ENCODE measurements at places on chromosomes 6 and 20.

- DNase-seq, result no peak
Measured at GRCh38 chr20:37564016-37564387, 36.3 kb upstream of the BLCAP start.

GRCh38 chr6:89375427-89376267 lies 23.1 kb upstream of the UBE2J1 start:
- DNase-seq, result no peak

GRCh38 chr20:60215816-60216730 lies 257.9 kb downstream of the CDH26 start:
- DNase-seq, result no peak

DNA sequence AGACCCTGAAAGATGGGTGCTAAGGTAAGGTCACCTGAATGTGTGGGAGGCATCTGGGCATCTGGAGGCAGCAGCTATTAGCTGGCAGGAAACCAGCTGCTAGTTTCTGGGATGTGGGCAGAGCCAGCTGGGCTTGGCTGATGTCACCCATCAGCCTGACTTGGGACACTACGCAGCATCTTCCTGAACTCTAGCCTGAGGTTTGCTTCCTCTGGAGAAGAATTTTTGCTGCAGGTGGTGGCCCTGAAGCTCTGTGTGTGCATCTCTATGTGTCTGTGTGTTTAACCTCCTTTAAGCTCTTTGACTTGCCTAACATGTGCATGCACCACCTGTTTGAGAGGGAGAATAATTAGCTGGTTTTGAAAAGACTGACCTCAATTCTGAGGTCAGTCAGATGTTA lies 465.1 kb upstream of the CHD6 start:
- DNase-seq, result no peak

GRCh38 chr20:16821211-16822089 lies 73.3 kb downstream of the OTOR start:
- DNase-seq, result peak; percentile 67

- DNase-seq, result no peak
Measured at GRCh38 chr6:90080876-90081481, 186.7 kb downstream of the GJA10 start.

- DNase-seq, result no peak
Measured at GRCh38 chr6:80537118-80537972, 430.9 kb downstream of the BCKDHB start.

GRCh38 chr6:145034664-145035063 lies 700.7 kb downstream of the EPM2A start:
- no peak for DNase-seq

DNA sequence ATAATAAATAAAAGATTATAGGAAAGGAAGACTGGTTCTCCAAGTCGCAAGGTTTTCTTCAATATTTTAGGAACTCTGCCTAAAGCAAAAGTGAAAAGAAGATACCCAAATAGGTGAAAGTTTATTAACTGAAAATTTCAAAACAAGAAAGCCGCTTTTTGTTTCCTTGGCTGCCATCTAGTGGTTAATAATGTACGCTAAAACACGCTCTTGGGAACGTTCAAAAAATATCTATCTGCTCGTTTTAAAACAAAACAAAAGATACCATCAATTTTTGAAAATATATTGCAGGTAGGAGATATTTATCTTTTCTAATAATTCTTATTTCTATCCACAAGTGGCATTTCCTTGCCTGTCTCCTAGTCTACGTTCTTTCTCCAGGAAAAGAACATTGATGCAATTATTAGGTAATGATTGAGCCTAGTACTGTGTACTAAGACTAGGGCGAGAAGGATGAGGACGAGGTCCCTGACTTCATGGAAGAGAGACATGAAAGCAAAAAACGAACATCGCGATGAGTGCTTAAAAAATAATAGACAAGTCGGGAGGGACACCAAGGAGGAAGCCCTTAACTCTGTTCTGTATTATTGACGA lies 97.2 kb downstream of the SPTLC3 start:
- DNase-seq, result peak; percentile 64

DNA sequence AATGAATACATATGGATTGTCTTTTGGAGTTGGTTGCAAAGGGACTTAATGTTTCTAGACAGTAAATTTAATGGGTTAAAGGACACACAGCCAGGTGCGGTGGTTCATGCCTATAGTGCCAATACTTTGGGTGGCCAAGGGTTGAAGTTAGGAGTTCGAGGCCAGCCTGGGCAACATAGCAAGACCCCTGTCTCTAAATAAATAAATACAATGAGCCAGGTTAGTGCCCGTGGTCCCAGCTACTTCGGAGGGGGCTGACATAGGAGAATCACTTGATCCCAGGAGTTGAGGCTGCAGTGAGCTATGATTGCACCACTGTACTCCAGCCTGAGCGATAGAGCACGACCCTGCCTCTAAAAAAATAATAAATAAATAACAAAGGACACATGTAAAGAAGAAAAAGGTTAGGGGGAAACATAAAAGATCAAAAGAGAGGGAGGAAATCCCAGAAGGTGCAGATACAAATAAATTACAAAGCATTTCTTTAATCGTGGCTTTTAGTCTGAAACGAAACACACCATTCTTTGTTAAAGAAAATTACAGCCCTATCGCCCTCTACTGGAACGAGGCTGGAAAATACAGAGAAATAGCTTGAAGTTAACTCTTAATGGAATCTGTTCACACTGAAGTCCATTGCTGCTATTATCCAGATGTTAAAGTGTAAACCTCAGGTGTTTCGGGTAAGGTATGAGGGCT lies 42.6 kb upstream of the SCML4 start:
- DNase-seq, result peak; percentile 65

DNA sequence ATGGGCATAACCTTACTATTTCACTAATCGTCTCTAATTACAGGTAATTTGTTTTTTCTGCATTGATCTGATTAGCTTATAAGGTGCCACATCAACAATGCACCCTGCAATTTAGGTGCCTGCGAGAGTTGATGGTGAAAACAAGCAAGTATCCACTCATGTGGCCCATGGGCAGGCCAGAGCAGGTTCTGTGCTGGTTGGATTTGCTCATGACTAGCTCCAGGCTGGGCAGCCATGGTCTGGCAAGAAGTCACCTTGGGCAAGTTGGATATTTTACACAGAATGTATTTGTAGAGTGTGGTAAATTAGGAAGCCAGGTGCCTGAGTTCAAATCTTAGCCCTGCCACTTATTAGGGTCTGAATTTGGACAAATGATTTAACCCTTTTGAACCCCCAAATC lies 25.3 kb downstream of the RAB44 start:
- no peak for DNase-seq

DNA sequence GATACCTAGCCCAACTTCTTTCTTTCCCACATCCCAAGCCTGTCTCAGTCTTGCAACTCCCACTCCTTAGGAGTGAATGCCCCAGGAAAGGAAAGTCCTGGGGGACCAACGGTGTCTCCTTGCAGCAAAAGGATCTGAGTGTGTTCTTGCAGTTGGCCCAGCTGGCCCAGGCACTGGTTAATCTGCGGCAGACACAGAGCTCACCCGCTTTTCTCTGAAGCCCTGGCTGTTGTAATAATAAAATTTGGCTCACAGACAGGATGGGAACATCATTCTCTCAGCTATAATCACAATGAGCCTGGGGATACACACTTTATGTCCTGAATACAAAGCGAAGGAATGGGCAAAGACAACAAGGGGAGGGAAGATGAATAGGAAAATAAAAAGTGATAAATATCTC lies 287.0 kb upstream of the PRND start:
- DNase-seq, result peak; percentile 80

DNA sequence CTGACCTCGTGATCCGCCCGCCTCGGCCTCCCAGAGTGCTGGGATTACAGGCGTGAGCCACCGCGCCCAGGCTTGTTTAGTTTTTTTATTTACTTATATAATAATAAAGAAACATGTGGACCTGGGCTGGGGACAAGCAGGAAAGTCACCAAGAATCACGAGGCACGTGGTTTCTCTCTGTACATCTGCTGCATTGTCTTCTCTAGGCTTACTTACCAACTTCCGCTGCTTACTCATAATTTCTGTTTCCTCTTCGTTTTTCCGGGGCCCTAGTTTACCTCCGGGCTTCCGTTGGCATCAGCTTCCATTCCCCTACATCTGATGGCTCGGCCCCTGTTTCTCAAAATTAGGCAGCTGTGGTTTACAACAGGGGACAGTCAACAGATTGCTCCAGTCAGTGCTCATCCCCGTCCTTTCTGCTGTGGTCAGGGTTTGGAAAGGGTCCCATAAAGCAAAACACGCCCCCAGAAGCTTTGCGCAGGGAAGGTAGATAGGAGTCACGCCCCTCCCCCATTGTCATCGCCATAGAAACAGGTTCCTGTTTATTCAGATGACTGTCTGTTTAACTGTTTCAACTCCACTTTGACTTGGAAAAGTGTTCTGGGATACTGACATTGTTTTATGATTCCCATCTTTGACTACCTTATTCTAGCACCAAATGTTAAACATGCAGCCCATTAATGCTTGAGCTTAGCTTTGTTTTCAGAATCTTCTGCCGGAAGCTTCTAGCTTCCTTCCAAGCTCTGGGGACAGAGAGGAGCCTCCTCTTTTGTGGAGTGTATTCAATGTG lies 31.9 kb upstream of the TXLNB start:
- DNase-seq, result peak; percentile 69

DNA sequence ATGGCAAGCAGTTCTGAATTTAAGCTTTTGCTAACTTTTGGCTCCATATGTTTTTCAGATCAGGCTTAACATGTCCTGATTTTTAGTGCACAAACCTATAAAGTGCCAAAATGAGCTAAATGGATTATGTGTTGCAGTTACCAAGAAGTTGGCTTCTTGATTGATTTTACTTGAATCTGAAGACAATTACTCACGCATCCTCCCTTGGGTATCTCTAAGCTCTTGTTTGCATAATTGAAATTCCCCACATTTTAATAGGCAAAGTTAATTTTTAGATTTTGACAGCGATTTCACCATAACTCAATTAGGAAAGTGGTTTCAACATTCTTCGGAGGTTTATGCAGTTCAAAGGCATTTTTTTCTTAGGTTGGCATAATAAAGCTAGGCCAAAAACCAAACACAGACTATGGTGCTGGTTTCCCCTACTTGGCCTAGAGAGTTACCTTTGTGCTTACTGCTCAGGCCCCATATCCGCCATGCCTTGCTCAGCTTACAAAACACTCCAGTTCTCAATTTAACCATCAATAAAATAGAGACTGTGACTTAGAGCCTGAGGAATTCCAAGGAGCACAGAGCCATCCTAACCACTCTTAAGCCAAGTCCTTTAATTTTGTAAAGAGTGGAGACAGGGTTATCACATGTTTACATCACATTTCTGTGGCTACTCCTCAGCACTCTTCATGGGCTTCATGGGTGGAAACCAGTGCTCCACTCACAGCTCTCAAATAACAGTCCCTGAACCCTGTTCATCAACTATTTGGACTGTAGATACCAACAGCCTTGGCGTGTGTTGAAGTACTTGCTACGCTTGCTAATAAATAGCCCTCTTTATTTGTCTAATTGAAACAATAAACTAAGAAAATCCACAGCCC lies 32.1 kb downstream of the LAMA4 start:
- DNase-seq, result peak; percentile 83

DNA sequence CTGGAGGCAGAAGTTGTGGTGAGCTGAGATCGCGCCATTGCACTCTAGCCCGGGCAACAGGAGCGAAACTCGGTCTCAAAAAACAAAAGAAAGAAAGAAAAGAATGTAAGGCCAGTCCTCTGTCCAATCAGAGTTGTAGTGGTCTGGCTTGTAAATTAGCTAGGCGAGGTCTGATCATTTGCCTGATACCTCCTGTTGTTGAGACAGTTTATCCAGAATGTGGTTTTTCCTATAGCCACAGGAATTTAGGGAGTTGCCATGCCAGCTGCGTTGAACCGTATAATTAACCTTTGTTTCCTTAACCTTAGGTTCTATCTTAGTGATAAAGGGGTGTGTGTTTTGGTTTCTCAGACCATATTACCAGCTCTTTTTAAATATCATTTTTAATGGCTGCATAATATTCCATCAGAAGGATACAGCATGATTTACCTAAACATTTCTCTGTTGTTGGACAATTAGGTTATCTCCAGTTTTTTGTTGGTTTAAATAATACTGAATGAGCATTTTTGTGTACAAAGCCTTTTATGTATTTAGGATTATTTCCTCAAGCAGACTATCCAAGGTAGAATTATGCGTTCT lies 11.7 kb upstream of the PPARD start:
- no peak for DNase-seq

- DNase-seq, result peak; percentile 70
Measured at GRCh38 chr6:142537612-142538478, 236.0 kb downstream of the ADGRG6 start.

GRCh38 chr6:8170754-8171153 lies 68.4 kb upstream of the EEF1E1 start:
- DNase-seq, result no peak

GRCh38 chr20:60048634-60049521 lies 90.7 kb downstream of the CDH26 start:
- no peak for DNase-seq

- DNase-seq, result no peak
Measured at GRCh38 chr20:32282461-32282860, 5.0 kb downstream of the KIF3B start.

Measured in GM23248 (cell line).